H1 (cell line): ENCODE measurements at places on chromosomes 7 and 10. TPM values are rescaled to one million over a fixed set of nuclear protein-coding genes. Genes with fewer than 3 reads are reported as not detected.

Gene PPP1R3C
- total RNA-seq = 1.3 and 1.7 TPM in 2 replicates

Gene FOXI2
- 1.0 and 1.4 TPM in 2 replicates for total RNA-seq

Gene SP8
- total RNA-seq = 10.6 and 12.0 TPM in 2 replicates

Gene PPIF
- 70.2 and 74.9 TPM in 2 replicates for total RNA-seq
